ENCODE measurements at places on chromosomes 2 and 18.

DNA sequence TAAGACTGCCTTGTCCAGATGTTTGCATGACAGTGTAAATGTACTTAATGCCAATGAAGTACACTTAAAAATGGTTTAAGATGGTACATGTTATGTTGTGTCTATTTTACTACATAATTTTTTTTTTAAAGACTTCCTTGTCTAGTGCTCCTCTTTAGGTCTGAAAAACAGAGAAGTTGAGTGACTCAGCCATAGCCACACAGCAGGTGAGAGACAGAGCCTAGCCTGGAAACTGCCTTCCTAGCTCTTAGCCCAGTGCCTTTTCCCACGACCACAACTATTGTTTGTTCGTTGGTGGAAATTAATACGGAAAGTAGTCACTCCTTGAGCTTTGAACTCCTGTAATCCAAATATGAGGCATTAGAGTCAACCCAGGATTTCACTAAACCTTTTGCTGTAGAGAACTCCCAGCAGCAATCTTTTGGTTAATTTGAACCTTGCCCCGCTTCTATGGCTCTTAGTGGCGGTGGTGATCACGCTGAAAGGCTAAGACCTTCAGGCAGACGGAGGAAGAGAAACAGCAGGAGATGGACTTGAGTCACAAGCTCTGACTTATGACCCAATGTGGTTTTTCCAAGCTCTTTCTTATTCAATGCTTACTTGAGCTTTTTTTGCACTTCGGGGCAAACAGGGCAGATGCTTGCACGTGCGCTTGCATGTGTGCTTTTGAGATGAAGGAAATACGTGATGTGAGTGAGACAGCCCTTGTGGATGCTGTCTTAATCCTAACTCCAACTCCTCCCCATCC lies 21.2 kb downstream of the TRIB2 start:
- H3K27ac ChIP-seq: no peak overlapping the region
- peaks cover 17% of the 10 kb centered on the region for H3K4me1 ChIP-seq
- peaks cover 5% of the 10 kb centered on the region for H3K27me3 ChIP-seq
- H3K4me3 ChIP-seq: no peak overlapping the region
- DNase-seq: no peak

DNA sequence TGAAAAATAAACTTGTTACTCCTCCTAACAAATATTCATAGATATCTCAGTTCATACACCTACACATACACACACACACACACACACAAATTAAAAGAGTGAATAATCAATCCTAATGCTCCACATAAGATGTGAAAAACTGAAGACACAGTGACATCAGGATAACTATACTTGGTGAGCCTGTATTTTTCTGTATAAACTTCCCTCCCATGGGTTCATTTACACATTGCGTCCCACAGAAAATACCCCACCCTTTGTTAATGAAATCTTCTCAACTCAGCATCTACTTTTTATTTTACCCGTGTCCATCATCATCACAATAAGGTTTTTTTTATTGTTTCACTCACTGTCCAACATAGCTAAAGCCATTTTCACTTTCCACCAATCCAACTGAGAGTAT lies 60.4 kb downstream of the CD226 start:
- peaks cover 10% of the 10 kb centered on the region for H3K4me1 ChIP-seq
- DNase-seq: no peak
- H3K4me3 ChIP-seq: no peak overlapping the region
- no peaks in the 10 kb centered on the region for H3K27me3 ChIP-seq
- H3K36me3 ChIP-seq: no peaks in the 10 kb centered on the region

GRCh38 chr18:43141208-43141607 lies 25.7 kb upstream of the RIT2 start:
- no peak overlapping the region for H3K4me3 ChIP-seq
- DNase-seq: no peak
- peaks cover 2% of the 10 kb centered on the region for H3K27me3 ChIP-seq
- H3K4me1 ChIP-seq: no peaks in the 10 kb centered on the region
- no peak overlapping the region for H3K27ac ChIP-seq
- no peaks in the 10 kb centered on the region for H3K36me3 ChIP-seq

- no peaks in the 10 kb centered on the region for H3K4me1 ChIP-seq
- H3K27ac ChIP-seq: no peak overlapping the region
- H3K27me3 ChIP-seq: peaks cover 1% of the 10 kb centered on the region
- no peak overlapping the region for H3K4me3 ChIP-seq
These were observed 38.7 kb downstream of the MCFD2 start for GRCh38 chr2:46876741-46877384.

- peaks cover 5% of the 10 kb centered on the region for H3K4me1 ChIP-seq
- DNase-seq: no peak
- H3K36me3 ChIP-seq: no peaks in the 10 kb centered on the region
These were observed 76.6 kb downstream of the COBLL1 start for GRCh38 chr2:164764996-164765395.

DNA sequence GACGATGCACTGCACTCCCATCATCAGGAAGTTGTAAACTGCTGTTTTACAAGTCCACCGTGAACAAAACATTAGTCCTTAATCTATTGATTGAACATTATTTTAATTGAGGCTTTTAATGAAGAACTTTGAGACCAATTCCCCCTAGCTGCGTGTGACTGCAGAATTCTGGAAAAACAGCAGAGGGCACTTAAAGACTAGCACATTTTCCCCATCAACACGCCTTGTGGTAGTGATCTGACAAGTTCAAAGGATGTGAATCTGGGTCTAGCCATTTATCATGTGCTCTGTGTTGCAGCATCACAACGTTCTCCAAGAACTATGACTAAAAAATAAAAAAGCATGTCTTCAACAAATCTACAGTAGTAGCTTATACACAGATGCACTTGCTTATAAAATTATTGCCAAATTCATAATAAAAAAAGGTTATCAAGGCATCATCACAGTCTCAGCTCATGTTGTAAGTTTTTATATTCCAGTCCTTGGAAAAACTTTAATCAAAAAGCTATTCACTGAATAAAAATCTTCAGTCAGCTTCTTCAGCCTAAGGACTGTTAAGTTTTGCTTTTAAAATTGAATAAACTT lies 35.8 kb downstream of the SKOR2 start:
- H3K4me1 ChIP-seq: no peaks in the 10 kb centered on the region
- no peaks in the 10 kb centered on the region for H3K36me3 ChIP-seq
- no peak overlapping the region for H3K27ac ChIP-seq
- no peak overlapping the region for H3K4me3 ChIP-seq

- H3K4me1 ChIP-seq: peaks cover 2% of the 10 kb centered on the region
- H3K36me3 ChIP-seq: peaks cover 4% of the 10 kb centered on the region
- DNase-seq: no peak
These were observed 593 bp downstream of the SP140L start for GRCh38 chr2:230327418-230328154.

DNA sequence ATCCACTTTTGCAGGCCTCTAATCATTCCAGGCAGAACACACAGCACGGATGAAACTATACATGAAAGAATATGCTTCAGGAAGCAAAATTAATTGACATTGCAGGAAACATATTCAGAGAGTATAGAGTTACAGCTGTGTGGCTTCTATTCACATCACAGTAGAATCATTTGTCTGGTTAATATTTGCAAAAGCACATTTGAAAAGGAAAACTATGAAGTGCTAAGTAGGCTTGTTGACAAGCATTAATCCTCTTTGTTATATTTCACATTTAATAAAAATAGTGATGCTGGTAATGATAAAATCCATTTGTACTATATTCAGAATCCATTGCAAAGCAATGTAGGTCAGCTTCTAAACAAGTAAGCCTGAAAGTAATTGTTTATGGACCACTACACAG lies 32.2 kb upstream of the PIK3C3 start:
- H3K27me3 ChIP-seq: no peaks in the 10 kb centered on the region
- DNase-seq: no peak
- H3K4me1 ChIP-seq: no peaks in the 10 kb centered on the region
- no peak overlapping the region for H3K27ac ChIP-seq

DNA sequence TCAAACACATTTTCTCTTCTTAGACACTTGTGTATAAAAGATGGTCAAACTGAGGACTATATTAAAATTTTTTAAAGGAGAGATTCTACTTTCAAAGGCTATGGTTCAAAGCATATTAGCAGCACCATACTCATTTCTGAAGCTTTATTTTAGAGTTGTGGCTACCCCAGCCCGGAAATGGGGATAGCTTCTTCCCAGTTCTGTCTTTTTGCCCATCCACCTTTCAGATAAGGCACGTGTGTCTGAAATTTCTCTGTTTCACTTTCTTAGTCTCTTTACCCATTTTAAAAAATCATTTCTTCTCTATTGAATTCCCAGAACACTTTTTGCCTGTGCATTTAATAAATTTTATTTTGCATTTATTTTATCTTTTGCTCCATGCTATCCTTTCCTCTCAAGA lies 431.5 kb downstream of the RNF144A start:
- H3K4me1 ChIP-seq: no peaks in the 10 kb centered on the region
- H3K4me3 ChIP-seq: no peak overlapping the region
- no peaks in the 10 kb centered on the region for H3K36me3 ChIP-seq
- DNase-seq: no peak
- H3K27me3 ChIP-seq: no peaks in the 10 kb centered on the region

- peaks cover 49% of the 10 kb centered on the region for H3K27me3 ChIP-seq
- no peak for DNase-seq
- peak overlapping the region; percentile 47 for H3K4me3 ChIP-seq
- H3K36me3 ChIP-seq: peaks cover 5% of the 10 kb centered on the region
- peak overlapping the region; percentile 64 for H3K27ac ChIP-seq
- H3K4me1 ChIP-seq: peaks cover 55% of the 10 kb centered on the region
These were observed 7.8 kb upstream of the PAX3 start for GRCh38 chr2:222306393-222307142.

DNA sequence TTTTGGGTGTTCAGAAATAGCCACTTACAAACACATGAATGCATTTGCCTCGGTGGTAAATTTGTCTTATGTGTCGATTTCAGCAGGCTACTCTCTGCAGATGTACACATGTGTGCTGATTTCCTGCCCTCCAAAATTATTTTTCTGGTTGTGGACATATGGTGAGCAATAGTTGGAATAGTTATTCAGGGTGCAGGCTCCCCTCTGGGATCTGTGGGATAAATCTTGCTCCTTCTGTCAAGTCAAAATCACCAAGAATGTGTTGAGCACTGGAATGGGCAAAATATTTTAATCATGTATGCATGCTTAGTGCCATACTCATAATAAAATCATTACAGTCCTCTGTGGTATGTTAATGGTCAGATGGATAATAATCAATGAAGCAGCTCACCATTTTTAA lies 684.5 kb downstream of the BCL11A start:
- no peak overlapping the region for H3K27ac ChIP-seq
- DNase-seq: no peak
- H3K4me3 ChIP-seq: no peak overlapping the region
- no peaks in the 10 kb centered on the region for H3K36me3 ChIP-seq
- no peaks in the 10 kb centered on the region for H3K4me1 ChIP-seq
- H3K27me3 ChIP-seq: peaks cover 5% of the 10 kb centered on the region

- H3K27me3 ChIP-seq: peaks cover 3% of the 10 kb centered on the region
- no peak overlapping the region for H3K27ac ChIP-seq
- H3K36me3 ChIP-seq: peaks cover 4% of the 10 kb centered on the region
- DNase-seq: peak; percentile 47
- H3K4me3 ChIP-seq: no peak overlapping the region
These were observed 25.0 kb upstream of the RAPGEF4 start for GRCh38 chr2:172710584-172711047.

DNA sequence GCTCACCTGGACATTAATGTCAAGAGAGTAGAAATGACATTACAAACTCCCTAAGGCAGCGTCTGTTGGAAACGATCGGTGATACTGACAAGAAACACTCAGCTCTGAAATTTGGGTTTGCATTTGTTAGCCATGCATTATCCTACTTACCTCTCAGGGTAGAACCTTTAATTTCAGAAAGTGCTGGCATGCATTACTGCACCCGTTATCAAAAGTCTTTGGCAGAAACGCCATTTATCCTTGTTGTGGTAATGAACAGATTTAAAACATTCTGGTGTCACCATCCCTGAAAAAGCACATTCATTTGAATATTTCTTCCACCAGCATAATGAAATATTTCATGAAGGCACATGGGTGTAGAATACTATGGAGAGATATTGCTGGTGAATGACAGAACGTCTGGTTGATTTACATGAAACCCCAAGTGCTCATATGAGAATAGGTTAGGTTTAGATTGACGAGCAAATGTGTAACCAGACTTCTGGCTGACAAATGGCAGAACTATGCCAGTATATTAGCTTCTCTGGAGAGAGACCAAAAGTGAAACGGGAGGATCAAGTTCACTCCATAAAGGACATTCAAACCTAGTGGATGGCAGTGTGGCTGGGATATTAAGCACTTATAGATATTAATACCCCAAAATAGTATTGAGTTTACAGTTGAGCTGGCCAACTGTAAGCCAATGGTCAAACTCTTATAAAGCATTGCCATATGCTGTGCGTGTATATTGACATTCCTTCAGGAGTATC lies 53.5 kb upstream of the ITGB6 start:
- no peaks in the 10 kb centered on the region for H3K4me1 ChIP-seq
- H3K36me3 ChIP-seq: no peaks in the 10 kb centered on the region
- H3K27me3 ChIP-seq: no peaks in the 10 kb centered on the region
- H3K27ac ChIP-seq: no peak overlapping the region
- H3K4me3 ChIP-seq: no peak overlapping the region

DNA sequence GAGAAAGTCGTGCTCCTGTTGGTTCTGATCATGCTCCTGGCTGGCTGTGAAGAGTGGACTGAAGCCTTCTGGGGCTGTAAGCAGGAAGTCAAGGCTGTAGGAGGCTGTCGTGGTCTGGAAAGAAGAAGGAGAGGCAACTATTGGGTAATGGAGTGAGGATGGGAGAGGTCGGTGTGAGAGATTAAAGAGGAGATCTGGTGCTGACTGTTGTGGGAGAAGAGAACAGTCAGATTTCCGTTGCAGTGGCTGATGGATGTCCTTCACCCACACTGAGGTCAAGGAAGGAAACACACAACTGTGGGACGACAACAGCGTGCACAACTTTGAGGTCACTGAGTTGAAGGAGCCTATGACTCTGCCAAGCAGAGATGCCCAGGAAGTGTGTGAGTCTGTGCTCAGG lies 2.8 kb upstream of the PSMD1 start:
- no peak overlapping the region for H3K27ac ChIP-seq
- DNase-seq: no peak

GRCh38 chr18:65761636-65762295 lies 11.0 kb downstream of the CDH7 start:
- H3K4me3 ChIP-seq: no peak overlapping the region
- H3K27ac ChIP-seq: no peak overlapping the region
- DNase-seq: no peak
- H3K36me3 ChIP-seq: no peaks in the 10 kb centered on the region

DNA sequence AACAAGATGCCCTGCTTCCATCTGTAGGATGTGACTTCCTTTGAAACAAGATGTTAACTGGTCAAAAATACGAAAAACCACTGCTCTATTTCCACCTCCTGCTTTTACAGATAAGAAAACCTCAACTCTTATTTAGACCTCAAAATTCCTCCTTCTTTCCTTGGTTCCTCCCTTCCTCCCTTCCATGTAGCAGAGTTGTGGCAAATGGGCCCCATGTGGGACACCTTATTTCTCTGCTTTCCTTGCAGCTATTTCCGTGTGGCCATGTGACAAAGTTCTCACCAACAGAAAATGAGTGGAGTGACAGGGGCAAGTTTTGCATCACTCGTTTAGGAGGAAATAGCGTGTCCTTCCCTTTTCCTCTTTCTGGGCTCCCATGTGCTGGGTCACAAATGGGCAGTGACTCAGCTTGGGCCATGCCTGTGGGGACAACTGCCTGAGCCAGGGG lies 69.4 kb upstream of the SMAD2 start:
- H3K27me3 ChIP-seq: peaks cover 8% of the 10 kb centered on the region
- H3K4me1 ChIP-seq: peaks cover 8% of the 10 kb centered on the region
- H3K4me3 ChIP-seq: no peak overlapping the region
- no peaks in the 10 kb centered on the region for H3K36me3 ChIP-seq
- no peak for DNase-seq
- H3K27ac ChIP-seq: no peak overlapping the region

All from endothelial cell (in vitro differentiated cells).